ENCODE measurements at places on chromosomes 13 and 19.

DNA sequence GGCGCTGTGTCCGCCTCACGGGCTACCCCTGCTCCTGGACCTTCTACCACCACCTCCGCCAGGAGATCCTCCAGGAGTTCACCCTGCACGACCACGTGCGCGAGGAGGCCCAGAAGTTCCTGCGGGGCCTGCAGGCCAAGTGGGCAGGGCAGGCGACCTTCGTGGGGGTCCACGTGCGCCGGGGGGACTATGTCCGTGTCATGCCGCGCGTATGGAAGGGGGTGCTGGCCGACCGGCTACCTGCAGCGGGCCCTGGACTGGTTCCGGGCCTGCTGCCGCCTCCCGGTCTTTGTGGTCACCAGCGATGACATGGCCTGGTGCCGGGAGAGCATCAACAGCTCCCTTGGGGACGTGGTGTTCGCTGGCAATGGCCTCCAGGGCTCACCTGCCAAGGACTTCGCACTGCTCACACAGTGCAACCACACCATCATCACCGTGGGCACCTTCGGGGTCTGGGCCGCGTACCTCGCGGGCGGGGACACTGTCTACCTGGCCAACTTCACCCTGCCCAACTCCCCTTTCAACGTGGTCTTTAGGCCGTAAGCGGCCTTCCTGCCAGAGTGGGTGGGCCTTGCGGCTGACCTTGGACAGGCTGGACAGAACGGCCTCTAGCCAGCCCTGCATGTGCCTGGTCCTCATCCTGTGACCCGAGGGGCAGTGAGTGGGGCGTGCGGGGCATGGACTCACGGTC lies 7.8 kb upstream of the NTN5 start:
- no peak for DNase-seq

GRCh38 chr13:106917673-106918556 lies 350.0 kb upstream of the ARGLU1 start:
- peak; percentile 71 for DNase-seq

GRCh38 chr19:45569619-45570421 lies 14.8 kb downstream of the OPA3 start:
- DNase-seq: no peak

- peak; percentile 18 for DNase-seq
Measured at GRCh38 chr19:42253245-42254088, 1.5 kb downstream of the ERF start.

- DNase-seq: no peak
Measured at GRCh38 chr13:59358014-59358413, 805.7 kb downstream of the DIAPH3 start.

DNA sequence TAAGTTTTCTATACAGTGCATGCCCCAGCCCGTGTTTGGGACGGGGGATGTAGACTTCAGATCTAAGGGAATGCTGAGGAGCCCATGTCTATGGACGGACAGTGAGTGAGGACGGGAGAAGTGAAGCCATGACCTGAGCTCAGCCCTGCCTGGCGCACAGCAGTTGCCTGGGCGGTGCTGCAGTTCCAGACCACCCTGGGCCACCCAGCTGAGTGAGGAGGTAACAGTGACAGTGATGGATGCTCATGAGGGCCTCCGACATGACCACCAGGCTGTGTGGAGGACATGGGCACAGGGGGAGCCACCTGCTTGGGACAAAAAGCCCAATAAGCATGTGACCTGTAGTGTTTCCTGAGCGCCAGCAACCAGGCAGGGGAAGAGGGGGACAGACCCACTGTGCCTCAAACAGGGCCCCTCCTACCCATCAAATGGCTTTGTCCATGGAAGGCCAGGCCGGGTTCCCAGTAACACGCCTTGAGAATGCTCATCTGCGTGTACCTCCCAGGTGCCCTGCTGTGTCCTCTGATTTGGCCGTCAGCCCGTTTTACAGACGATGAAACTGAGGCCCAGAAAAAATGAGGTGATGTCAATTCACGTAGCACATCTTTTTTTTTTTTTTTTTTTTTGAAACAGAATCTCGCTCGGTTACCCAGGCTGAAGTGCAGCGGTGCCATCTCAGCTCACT lies 22.6 kb downstream of the NOSIP start:
- no peak for DNase-seq

- DNase-seq: no peak
Measured at GRCh38 chr13:96546463-96546862, 447.8 kb downstream of the OXGR1 start.

GRCh38 chr19:39502640-39503417 lies 4.1 kb downstream of the DLL3 start:
- DNase-seq: no peak
